Occipital lobe (tissue), 3 donors: ENCODE measurements at places on chromosomes 7 and 10.

DNA sequence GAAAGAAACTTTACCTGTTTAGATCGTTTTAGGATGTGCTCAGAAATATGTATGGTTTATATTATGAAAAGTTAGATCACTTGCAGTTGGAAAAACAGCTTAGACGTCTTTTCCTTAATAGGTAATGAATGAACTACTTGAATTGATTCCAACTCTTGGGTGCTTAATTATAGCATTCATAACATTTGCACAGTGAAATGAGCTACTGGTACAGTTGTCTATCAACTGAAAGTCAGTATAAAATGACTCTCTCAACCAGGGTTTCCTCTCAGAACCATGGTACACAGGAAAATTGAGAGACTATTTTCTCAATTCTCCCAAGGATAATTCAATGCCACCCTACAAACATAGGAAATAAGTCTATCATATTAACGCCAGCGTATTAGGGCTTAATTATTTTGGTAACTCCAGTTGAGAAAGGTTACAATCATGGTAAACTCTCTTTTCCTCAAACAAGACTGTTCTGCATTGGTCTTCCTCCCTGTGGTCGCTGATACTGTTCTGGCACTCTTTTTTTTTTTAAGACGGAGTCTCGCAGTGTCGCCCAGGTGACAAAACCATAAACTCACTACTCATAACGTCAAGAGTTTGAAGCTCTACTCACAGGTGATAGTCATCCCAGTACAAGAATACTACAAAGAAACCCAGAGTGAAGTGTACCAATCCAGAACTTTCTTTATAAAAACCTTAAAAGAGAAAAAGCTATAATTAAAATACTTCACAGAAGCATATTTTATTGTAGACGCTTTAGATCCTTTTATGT, 2.0 kb downstream of the ANLN start:
- DNase-seq: no peak

DNA sequence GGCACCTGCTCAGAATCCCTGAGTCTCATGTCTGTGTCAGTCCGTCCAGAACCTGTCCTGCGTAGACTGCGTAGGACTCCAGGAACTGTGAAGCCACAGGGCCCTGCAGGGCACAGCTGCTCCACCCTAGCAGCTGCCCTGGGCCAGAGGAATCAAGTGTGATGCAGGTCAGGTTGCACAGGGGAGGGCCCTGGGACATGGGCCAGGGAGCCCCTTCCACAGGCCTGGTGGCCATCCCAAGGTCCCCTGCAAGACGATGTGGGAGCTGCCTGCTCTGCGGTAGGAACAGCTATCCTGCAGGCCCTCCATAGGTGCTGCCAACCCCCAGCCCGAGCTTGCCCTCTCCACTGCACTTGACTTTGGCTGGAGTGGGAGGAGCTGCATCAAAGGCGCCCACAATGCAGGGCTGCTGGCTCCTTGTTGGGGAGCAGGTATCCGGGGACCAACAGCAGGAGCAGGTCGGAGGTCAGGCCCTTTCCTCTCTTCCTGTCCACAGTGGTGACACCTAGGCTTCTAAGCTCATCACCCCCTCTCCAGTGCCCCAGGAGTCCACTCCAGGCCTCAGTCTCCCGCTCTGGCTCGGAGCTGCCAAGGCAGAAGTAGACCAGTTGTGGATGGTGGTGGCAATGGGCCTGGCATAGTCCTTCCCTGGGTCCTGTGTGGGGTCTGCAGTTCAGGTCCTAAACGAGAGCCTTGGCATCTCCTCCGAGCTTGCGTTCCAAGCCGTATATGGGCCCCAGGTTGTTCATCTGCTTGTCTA, 149.1 kb downstream of the MAPK8 start:
- no peak for DNase-seq

- peak; percentile 48 for DNase-seq
These were observed 249.8 kb downstream of the TRIL start for GRCh38 chr7:28708033-28708951.

GRCh38 chr10:120360571-120360970, 96.5 kb upstream of the PLPP4 start:
- DNase-seq: no peak

DNA sequence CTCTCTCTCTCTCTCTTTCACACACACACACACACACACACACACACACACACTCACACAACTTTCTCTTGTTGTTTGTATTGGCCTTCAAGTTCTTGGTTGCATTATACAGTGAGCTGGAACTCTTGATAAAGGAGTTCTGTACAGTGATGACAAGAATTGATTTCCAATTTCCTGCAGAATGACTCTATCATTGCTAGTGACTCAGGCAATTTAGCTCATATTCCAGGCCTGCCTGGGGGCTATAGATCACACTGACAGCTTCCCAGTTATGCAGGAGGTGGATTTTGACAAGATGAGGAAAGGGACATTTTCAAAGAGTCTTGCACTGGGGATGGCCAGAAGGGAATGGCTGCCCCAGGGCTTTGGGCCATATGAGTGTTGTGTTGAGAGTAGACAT, 508.8 kb downstream of the TYW1 start:
- no peak for DNase-seq

DNA sequence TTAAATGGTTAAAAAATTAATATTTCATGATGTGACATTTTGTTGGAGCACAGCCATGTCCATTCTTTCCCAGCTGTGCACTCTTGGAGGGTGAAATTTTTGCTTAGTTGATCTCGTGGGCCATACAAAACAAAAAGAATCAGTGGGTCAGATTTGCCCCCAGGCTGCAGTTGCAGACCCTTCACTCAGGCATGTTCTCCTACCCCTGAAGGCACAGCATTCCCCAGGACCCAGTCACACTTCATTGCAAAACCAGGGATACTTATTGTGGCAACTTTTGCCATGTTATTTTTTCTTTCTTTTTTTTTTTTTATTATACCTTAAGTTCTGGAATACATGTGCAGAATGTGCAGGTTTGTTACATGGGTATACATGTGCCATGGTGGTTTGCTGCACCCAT, 6.0 kb downstream of the TAS2R40 start:
- DNase-seq: no peak

- DNase-seq: no peak
These were observed 10.3 kb downstream of the PNPLA8 start for GRCh38 chr7:108515630-108516029.

- no peak for DNase-seq
These were observed 13.1 kb downstream of the TAS2R41 start for GRCh38 chr7:143490717-143491306.

DNA sequence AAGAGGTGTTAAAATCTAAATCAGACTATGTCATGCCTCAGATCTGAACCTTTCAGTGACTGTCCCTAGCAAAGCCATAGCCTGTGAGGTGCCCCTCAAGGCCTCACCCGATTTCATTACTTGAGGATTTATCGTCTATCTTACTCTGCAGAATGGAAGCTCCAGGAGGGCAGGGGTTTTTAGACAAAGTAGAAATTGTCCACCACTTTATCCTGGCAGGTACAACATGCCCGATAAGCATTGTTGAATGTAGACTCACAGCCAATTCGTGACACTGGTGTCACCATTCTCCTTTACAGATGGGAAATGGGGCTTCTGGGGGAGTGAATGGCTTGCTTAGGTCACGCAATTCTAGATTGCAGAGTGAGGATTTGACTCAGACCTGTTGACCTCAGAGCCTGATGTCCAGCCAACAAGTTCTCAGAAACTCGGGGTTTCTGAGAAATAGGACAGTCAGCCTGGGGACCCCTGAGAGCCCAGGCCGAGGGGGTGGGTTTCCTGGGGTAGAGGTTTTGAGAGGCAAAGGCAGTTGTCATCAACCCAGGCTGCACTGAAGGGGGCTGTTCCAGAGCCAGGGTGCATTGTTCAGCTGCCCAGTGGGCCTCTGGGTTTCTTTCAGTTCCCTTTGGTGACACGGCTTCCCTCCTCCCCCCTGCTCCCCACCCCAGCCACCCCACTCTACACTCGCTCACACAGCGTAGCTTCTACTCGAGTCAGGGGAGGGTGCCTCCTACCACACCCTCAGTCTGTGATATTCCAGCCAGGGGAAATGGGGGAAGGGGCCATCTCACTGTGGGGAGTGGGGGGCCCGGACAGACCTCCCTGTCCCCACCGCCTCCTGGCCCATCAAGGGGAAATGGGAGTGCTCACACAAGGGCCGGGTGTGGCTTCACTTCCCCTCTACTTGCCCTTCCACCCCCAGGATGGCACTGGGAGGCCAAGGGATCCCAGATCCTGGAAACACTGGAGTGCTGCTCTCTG, 3.1 kb upstream of the IRF5 start:
- DNase-seq: no peak

- DNase-seq: no peak
These were observed 90.5 kb upstream of the ARMC3 start for GRCh38 chr10:22837351-22837750.

DNA sequence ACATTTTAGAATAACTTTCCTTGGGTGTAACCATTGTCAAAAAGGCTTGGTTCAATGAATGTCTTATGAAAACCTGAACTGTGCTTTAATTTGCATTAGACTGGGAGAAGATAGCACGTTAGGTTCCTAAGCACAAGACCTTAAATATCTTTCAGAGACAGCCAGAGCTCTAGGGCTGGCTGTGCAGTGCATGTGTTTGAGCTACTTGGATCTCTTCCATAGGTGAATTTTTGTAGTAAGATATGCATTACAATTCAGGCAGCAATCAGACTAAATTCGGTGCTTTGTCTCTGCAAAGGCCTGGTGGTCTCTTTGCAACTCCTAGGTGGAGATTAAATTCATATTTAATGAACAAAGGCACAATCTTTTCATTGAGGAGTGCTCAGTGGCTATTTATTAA, 192.0 kb downstream of the ZNF438 start:
- DNase-seq: no peak
